ENCODE measurements at places on chromosomes 16 and 17.
A peak's percentile ranks its signal among the peaks of the same experiment; 100 is the strongest.

- no peak for DNase-seq
Observed at GRCh38 chr17:73508057-73508930, 136.0 kb downstream of the SDK2 start.

GRCh38 chr17:70021726-70022125, 53.3 kb upstream of the KCNJ16 start:
- no peak for DNase-seq

DNA sequence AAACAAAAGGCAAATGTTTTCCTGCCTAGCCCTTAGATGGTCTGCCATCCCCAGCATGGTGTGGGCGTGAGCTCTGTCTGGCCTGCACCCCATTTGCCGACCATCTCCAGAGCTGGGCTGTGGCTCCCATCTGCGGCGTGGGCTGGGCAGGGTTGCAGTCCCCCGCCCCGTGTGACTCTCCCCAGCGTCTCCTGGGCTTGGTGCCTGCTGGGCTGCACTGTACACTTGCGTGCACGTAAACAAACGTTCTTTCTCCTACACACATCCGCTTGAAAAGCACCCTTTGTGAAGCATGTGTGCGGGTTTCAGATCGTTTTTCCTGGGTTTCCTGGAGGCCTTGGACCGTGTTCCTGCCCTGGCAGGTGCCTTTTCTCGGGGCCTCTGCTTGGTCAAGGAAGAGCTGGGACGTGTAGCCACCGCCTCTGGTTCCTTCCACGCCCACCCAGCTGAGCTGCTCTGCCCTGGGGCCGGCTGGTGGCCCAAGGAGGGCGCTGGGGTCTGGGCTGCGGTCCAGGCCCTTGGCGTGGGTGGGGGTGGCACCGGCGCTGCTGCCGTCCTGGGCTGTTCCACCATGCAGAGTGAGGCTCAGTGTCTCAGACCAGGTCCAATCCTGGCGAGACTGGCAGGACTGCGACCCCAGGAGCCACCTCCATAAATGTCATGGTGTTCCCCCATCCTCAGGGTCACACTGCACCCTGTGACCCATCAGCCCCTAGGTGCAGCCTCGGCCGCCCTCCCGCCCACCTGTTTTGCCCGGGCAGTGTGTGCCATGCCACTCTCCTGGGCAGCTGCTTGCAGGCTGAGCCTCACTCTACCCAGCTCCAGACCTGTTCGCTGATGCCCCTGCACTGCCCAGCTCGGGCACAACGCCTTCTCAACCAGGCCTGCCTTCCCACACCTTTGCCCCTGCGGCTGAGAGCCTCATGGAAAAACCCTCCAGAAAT, 9.9 kb upstream of the BAIAP3 start:
- no peak for DNase-seq

DNA sequence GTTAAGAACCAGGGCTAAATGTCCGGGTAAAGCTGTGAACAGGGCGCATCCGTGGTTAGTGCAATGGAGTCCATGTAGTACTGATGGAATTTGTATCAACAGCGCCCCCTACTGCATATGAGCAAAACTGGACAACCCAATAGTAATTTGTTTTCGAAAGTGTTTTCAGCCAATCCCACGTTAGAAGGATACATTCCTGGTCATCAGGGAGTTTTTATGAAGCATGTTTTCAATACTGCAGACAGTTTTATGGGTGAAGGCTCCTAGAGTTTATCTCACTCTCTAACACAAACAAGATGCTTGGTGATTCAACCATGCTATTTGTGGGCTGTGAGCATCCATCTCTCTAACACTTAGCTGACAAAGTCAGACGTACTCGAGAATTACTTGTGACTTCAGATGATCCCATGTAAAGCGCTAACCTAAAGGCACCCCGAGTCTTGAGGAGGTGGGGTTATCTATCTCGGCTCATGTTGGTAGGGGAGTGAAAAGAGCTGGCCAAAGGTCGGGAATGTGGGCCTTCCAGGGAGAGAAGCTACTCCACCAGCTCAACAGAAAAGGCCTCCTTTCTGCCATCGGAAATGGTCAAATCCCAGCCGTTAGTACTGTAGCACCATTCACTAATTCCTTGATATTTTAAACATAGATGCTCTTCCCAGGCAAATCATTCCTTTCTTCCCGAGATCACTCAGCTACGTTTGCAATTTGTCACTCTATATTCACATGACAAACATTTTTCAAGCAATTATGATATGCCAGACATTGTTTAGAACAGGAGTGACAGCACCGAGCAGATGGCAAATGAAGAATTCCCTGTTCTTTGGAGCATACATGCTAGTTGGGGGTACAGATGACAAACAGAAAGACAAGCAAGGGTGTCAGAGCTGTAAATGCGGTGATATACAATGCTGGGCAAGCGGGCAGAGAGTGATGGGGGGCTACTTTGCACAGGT, 46.9 kb upstream of the HNF1B start:
- DNase-seq = no peak

- no peak for DNase-seq
Observed at GRCh38 chr16:50842589-50842988, 100.7 kb downstream of the CYLD start.

DNA sequence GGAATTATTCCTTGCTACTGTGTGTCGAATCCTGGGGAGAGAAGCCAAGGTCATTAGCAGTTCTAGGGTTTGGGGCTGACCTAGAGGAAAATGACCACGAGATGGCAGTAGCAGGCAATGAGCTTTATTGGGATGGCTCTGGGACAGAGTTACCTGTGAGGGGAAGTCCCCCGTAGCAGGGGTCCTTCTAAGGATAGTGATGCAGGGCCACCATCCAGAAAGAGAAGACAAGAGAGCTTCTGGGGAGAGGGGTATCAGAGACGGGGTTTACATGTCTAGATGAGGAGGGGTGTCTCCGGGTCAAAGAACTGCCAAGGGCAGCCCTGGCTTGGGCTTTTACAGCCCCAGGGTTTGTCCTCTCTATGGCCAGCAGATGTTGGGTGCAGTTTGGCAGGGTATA, 6.4 kb upstream of the GGT6 start:
- peak; percentile 78 for DNase-seq

DNA sequence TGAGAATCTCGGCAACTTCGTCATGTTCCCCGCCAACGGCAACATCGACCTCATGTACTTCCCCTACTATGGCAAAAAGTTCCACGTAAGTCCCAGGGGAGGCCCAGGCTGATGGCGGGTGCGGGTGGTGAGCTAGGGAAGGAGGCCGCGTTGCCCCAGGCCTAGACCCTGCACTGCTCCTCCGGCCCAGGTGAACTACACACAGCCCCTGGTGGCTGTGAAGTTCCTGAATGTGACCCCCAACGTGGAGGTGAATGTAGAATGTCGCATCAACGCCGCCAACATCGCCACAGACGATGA, 4.8 kb downstream of the ATP1B2 start:
- no peak for DNase-seq

DNA sequence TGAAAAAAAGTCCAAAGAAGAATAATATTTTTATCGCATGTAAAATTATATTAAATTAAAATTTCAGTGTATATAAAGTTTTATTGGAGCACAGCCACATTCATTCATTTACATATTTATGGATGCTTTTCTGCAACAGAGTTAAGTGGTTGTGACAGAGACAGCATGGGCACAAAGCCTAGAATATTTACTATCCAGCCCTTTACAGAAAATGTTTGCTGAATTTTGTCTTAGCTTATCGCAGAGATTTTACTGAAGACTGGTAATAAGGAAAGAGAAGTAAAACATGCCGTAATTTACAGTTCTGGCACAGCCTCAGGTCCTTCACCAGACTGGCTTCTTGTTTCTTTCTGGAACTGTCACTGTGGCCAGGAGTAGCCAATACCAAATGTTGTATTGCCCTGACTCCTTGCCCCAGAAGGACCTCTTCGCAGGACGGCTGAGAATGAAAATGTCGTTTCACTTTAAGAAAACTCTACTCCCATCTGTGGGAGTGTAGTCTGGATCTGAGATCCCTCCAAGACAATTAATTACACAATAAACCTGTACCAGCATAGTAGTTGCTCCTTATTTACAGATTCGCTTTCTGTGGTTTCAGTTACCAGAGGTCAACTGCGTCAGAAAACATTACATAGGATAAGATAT, 94.9 kb upstream of the GOT2 start:
- DNase-seq = no peak

DNA sequence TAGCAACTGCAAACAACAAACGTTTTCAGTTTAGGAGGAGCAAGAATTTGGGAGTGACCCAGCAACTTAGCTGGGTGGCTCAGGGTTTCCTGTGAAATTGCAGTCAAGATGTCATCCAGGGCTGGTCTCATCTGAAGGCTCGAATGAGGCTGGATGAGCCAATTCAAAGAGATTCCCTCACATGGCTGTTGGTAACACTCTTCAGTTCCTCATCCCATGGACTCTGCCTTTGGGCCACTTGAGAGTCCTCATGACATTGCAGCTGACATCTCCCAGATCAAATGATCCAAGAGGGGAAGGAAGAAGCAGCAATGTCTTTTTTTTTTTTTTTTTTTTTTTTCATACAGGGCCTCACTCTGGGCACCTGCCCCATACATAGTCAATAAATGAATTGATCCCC, 26.3 kb downstream of the UBALD1 start:
- DNase-seq = no peak

DNA sequence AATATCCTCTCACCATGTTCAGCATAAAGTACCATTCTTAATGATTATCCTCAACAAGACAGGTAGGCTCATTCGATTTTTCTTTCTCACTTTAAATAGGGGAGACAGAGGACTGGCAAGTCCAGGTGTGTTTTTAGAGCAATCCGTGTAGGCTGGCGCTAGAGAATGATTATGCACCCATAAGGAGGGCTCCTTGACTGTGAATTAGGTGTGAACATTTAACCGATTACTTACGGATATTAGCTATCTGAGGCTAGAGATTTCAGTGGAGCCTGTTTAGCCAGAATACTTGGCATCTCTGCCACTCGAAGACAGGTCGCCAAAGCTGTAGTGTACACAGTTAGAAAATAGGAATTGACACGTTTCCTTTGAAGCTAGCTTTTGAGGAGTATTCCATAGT, 1.9 kb downstream of the SEC14L1 start:
- no peak for DNase-seq

DNA sequence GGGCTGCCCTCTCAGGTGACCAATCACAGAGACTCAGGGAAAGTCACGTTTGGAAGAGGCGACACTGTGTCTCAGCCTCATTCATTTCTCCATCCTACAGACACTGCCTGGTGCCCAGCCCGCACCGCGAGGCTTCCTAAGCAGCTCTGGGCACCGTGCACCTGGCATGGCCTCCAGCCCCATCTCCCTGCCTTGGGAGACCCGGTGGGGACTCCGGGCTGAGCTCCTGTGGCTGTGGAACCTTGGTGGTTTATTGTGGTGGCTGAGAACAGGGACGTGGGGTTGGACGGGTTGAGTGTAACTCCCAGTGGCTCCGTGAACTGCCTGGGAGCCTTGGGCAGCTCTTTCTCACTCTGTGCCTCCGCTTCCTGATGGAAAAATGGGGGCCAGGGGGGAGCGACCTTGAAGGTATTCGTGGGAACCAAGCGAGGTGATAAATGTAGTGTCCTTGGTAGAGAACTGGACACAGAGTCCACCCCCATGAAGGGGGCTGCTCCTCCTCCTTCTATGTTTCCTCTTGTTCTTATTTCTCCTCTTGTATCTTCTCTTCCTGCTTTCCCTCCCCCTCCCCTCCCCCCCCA, 215.4 kb downstream of the SEC14L1 start:
- peak; percentile 30 for DNase-seq

- DNase-seq = no peak
Observed at GRCh38 chr17:54028986-54029580, 206.4 kb downstream of the KIF2B start.

DNA sequence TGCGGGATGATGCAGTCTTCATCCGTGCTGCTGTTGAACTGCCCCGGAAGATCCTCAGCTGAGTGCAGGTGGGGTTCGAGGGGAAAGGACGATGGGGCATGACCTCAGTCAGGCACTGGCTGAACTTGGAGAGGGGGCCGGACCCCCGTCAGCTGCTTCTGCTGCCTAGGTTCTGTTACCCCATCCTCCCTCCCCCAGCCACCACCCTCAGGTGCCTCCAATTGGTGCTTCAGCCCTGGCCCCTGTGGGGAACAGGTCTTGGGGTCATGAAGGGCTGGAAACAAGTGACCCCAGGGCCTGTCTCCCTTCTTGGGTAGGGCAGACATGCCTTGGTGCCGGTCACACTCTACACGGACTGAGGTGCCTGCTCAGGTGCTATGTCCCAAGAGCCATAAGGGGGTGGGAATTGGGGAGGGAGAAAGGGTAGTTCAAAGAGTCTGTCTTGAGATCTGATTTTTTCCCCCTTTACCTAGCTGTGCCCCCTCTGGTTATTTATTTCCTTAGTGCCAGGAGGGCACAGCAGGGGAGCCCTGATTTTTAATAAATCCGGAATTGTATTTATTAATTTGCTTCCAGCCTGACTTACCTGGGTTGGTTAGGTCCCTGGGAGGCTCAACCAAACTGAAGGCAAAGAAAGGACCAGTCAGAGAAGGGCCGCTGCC, 5.8 kb downstream of the TRAF4 start:
- DNase-seq = no peak

DNA sequence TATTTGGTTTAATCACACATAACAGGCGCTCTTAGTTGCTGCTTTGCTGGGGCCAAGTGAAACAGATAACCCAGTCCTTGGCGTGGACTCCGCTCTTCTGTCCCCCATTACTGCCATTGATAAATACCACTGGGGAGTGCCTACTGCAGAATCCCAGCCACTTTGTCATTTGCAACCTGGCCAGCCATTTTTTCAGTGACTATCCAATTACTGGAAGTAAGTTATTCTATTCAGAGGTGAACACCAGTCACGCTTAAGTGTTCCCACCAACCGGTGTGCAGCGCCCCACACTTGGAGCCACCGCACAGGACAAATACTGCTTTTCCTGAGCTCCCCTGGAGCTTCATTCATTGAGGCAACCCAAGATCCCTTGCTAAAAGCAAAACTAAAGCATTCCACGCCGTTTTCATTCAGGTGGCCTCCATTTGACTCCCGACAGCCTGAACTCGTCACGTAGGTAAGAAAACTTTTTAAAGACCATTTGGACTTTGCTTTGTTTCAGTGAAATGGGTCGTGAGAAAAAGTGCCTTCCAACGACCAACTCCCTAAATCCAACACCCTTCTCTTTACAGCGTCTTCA, 1.8 kb downstream of the USP7 start:
- no peak for DNase-seq

Measured in adipocyte (in vitro differentiated cells).